ENCODE measurements at places on chromosomes 5 and 9. TPM values are rescaled to one million over a fixed set of nuclear protein-coding genes. Genes with fewer than 3 reads are reported as not detected.

DNA sequence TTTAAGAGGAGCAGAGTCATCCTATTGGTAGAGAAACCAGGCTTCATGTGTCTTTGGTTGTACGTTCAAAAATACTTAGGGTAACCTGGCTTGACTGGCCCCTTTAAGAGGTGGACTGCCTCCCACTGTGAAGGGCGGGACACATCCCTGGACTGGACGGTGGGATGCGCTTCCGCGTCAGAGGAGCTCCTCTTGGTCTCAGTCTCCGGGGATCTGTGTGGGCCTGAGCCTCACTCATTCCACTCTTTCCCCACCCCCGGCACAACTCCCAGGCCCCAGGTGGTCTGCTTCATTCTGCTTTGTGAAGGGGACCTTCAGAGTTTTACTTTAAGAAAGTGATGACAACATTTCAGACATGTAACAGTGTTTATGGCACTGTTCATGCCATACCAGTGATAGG, 601.1 kb downstream of the IRX1 start:
- DNase-seq = no peak

DNA sequence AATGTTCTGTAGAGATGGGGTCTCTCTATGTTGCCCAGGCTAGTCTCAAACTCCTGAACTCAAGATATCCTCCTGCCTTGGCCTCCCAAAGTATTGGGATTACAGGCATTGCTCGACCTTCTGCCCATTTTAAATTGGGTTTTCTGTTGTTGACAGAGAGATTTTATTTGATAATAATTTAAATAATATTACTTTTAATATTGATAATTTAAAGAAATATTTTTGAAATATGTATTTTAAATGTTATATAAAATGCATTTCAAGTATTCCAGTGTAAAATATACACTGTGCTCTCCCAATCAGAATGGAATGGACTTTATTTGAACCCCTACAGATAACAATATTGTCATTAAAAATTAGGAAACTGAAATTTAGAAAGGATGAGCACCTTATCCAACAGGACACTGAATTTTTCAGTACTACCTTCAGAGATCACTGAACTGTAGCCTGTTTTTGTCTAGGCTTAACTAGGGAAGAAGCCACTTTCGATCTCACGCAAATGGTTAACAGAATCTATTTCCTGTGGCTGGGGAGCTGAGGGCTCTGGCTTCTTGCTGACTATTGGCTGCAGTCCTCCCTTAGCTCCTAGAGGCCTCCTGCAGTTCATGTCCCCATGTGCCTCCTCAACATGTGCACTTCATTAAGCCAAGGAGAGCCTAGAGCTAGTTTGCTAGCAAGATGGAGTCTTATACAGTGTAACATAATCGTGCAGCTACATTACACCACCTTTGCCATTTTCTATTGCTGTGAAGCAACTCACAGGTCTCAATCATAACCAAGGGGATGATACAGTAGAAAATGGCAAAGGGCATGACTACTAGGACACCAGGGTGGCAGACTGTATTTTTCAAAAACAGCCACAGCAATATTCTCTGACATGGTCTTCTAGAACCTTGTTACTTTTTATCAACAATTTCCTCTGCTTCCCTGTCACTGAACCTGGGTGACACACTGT, 150.0 kb downstream of the CDC42SE2 start:
- DNase-seq = no peak

Gene PPP2R2B
- 12.6 TPM for total RNA-seq

DNA sequence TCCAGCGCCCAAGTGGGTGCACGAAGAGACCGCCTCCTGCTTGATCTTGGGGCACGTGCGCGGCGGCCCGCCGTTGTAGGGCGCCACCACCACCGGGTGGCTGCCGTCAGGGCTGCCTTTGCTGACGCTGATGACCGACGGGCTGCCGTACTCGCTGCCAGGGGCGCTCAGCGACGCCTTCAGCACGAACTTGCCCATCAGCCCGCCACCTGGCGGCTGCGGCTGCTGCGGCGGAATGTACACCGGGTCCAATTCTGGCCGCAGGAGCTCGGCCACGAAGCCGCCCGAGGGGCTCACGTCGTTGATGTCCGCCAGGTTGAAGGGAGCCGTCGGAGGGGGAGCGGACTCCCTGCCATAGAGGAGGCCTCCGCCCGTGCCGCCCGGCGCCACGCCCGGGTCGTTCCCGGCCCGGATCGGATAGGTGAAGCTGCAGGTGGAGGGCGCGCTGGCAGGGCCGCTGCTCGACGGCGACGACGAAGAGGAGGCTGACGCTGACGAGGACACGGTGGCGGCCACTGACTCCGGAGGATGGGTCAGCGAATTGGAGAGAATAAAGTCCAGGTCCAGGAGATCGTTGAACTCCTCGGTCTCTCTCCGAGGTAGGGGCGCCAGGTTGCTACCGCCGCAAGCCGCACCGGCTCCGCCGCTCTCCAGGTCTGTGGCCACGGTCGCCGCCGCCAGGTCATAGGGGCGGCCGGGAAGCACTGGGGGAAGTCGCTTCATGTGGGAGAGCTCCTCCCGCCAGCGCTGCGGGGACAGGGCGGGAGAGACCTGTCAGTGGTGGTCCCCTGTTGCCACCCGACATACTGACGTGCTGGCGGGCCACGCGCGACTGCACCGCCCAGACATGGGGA, 1.8 kb downstream of the KLF4 start:
- no peak for DNase-seq

All from natural killer cell treated with Interleukin-12 subunit alpha and Interleukin-12 subunit beta and Interleukin-15 and Interleukin-18, amount 100 ng/mL, for 72 hours (primary cell).